GDM1 (cell line): ENCODE measurements at places on chromosomes 6 and 20.

DNA sequence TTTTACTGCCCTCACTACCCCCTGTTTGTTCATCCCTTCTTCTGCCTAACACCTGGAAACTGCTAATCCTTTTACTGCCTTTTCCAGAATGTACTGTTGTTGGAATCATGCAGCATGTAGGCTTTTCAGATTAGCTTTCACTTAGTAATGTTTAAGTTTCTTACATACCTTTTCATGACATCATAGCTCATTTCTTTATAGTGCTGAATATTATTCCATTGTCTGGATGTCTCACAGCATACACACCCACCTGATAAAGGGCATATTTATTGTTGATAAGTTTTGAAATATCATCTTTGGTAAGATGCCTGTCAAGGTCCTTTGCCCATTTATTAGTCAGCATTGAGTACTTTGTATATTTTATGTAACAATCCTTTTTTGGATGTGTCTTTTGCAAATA, 588.2 kb upstream of the NRSN1 start:
- no peak for DNase-seq

- DNase-seq: no peak
Observed at GRCh38 chr6:143397227-143398222, 53.0 kb downstream of the ADAT2 start.

DNA sequence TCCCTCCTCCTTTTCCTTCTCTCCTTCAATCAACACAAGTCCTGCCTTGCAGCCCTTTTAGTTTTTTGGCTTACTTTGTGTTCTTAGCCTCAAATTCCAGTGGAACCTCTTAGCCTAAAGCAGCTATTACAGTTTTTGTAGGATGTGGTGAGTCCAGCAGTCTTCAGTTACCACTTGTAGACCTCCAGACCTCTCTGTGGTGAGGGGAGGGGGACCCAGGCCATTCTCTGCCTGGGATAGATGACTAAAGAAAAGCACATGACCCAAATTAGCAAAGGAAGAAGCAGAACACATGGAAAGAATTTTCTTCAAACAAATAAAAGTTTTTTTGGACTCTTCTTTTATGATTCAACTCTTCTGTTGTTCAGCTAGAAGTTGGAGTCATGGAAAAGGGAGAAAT, 246.5 kb downstream of the HAO1 start:
- DNase-seq: no peak

DNA sequence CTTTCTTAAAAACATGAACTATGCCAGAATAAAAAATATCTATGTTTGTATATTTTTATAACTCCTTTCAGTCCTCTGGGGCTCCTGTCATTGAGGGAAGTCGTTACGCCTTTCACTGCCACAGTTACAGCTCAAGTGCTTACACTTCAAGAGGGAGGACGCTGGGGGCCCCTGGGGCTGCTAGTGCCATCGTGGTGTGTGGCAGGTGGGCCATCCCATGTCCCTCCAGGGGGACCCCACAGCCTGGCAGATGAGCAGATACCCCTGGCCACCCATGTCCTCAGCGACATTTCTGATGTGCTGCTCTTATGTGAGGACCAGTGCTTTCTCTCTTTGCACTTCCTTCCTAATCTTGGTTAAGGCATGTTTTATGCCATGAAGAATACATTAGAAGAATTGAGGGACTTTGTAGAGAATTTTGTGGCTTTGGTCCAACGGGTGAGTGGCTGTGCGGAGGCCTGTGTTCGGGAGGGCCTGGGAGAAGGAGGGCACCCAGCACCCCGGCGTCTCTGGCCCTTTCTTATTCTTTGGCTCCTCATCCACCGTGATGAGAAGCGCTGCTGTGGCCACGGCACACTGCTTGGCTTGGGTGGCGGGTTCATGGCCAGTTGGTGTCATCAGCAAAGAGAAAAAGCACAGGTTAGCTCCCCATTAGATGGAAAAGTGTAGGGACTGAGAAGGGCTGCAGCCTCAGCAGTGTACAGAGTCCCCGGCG, 38.3 kb upstream of the SYNJ2 start:
- no peak for DNase-seq

- DNase-seq: no peak
Observed at GRCh38 chr20:33475381-33476152, 14.3 kb upstream of the CBFA2T2 start.

- no peak for DNase-seq
Observed at GRCh38 chr20:37337208-37337991, 8.5 kb upstream of the SRC start.
